Sigmoid colon (tissue), 7 donors: ENCODE measurements at places on chromosomes 5 and 9. TPM values are rescaled to one million over a fixed set of nuclear protein-coding genes. Genes with fewer than 3 reads are reported as not detected.
A peak's percentile ranks its signal among the peaks of the same experiment; 100 is the strongest.

DNA sequence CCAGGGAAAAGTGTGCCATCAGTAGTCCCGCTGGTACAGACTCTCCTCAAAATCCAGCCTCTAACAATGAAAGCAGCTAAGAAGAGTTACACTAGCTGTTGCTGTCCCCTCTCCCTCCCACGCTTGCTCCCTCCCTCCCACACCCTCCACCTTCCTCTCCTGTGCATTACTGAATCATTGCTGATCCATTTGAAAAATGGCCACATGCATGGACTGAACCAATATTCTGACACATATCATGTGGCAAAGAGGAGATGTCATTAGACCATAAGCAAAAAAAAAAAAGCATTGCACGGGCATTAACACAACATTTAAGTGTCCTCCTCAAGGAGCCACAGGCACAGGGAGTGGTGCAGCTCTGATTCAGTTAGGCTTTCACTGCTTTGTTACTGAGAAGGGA is 37.9 kb downstream of the LHFPL2 start:
- DNase-seq: no peak

DNA sequence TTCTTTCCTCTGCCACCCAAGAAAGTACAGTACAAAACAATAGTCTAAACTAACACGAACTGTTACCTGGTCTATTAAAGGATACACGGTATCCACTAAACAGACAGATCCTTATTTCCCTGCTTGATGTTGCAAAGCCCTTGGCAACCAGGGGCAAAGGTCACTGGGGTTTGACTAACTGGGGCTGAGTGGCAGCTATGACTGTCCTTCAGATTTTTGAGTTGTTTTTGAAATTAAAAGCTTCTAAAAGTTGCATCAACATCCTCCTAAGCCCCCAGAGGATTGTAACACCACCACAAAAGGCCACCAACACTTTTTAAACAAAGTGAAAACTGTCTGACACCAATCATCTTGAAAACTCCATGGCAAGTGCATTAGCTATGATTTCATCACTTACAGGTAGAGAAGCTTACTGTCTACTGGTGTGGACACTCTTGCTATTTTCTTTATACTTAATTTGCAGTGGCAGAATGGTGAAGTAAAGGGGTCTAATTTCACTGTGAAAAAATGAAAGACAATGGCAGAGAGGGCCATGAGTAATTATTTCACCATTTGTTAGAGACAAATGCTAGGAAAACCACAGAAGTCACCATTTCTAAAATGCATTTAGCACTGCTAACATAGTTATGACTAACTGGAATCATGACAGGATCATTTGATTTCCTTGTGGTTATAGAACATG is 292.4 kb downstream of the EFNA5 start:
- DNase-seq: no peak

- no peak for DNase-seq
Measured at GRCh38 chr5:912280-913091, 19.8 kb downstream of the TRIP13 start.

DNA sequence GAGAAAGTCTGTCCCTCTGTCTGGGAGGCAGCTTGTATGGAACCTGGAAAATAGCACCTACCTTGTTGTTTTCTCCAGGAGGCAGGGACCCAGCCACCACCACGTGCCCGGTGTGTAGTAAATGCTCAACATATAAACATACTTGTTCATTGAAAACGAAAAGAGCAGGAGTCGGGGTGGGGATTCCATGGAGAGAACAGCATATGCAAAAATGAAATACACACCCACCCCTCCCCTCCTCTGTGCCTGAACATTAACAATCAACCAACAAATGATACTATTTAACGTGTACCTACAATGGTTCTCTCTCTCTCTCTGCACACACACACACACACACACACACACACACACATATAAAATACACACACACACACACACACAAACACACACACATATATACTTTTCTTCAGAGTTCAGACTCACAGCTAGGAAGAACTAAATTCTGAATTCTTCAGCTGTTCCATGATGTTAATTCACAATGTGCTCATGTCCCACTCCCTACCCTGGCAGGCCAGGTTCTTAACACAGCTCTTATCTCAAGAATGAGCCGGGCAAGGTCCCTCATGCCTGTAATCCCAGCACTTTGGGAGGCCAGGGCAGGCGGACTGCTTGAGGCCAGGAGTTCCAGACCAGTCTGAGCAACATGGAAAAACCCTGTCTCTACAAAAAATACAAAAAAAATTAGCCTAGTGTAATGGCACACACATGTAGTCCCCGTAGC is 16.3 kb upstream of the DENND1A start:
- no peak for DNase-seq

DNA sequence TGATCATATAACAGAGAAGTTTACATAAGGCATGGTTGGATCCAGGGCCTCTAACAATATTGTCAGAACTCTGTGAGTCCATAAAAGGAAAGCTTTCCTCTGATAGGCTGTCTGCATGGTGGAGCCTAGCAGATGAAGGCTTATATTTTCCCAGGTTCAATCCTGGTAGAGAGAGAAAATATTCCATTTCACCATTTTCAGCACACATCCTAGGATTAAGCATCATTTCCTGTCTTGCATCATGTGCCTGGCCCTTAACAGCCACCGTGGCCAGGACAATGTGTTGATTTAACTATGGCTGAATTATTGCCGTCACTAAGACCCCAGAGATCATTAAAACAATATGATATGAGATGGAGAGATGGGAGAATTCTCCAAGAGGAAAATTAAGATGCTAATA is 90.9 kb upstream of the GRIA1 start:
- DNase-seq: no peak

GRCh38 chr5:124310453-124310852 is 436.0 kb downstream of the ZNF608 start:
- DNase-seq: no peak

DNA sequence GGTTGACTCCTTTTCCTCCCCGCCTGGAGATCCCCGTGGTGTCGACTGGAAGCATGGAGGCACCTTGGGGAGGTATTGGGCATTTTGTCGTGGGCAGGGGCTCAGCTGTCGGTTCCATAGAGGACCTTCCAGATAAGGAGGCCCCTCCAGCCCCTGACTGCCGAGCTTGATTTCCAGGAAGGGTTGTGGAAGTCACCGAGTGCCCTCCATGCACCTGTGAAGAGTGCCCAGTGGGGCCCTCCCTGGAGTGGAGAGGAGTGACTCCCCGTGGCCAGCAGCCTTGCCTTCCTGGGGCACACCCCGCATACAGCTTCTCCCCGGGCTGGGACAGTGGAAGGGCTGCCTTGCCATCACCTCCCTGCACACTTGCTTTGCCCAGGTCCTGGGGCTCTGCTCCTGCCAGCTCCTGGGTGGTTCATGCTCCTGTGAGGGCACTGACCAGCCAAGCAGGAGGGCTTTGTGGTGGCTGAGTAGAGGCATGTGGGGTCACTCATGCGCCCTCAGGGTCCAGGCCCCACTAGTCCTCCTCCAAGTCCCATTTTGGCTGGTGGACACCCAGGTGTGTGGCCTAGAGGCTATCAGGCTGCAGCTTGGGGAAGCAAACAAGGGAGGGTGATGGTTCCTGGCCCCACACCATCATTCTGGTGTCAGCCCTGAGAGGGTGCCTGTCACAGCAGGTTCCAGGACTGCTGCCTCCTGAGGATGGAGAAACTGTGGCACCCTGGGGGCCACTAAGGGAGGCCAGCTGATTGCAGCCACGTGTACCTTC is 133.0 kb downstream of the WNK2 start:
- DNase-seq: peak; percentile 49

- no peak for DNase-seq
Measured at GRCh38 chr9:92517046-92517445, 18.7 kb downstream of the ECM2 start.

- no peak for DNase-seq
Measured at GRCh38 chr5:135541807-135542502, 6.2 kb upstream of the NEUROG1 start.

GRCh38 chr9:114677418-114677817 is 4.6 kb downstream of the TEX48 start:
- peak; percentile 79 for DNase-seq

GRCh38 chr5:89045216-89045615 is 162.2 kb upstream of the MEF2C start:
- no peak for DNase-seq

DNA sequence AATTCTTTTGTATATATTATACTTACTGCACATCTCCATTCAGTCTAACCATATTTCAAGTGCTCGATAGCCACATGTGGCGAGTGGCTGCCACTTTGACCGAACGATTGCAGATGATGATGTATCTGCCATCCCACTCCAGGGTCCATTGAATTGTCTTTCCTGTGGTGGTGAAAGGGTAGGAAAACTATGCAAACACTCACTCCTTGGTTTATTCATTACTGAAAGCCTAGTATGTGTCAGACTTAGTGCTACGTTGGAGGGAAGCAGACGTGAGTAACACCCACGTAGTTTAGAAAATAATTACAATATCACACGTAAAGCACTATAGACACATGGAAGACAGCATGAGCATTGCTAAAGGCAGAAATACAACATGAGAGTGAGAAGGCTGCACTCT is 353.7 kb downstream of the CSNK1G3 start:
- DNase-seq: no peak

DNA sequence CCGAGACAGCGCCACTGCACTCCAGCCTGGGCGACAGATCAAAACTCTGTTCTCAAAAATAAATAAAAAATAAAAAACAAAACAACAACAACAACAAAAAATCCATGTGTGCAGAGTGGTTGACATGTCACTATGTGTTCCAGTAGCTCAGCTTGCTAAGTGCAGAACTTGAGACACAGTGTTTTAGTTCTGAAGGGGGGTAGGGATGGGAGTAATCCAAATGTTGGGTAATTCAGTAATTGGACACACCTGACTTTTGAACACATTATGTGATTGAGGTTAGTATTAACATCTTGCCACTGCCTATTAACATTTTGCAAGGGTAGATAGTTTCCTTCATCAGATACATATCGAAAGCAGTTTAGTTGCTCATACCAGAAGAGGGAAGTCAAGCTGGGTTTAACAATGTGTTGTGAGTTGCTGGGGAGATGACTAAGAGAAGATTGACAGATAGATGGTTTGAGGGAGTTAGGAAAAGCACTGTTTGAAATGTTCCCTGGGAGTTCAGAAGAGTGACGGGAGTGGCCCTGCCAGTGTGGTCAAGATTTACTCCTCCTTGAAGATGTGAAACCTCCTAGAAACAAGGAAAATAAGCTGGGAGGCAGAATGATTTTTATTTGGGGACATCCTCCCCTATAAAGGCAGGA is 928 bp downstream of the HACD4 start:
- no peak for DNase-seq

DNA sequence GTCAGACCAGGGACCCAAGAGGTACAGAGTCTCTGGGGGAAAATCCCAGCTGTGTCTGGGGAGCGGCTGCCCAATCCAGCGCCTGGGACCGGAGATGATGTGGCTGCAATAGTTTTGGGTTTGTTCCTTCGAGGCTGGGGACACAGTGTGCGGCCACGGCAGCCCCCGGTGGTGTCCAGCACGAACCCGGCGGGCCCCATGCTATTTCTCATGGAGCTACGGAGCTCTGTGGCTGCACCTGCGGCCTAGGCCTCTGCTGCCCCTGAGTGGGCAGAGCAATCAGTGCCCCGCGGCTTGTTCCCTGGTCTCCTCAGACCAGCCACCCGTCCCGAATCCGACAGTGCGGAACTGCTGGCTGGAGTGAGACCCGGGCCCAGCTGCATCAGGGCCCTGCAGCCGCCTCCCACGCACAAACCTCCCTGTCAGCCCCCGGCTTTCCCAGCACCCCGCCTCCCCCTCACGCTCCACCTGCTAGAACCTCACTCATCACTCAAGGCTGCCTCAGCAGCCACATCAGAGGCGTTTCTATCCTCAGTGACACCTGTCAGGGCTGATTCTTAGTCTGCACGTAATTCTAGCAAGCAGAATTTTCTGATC is 29.0 kb downstream of the SARDH start:
- DNase-seq: peak; percentile 49

DNA sequence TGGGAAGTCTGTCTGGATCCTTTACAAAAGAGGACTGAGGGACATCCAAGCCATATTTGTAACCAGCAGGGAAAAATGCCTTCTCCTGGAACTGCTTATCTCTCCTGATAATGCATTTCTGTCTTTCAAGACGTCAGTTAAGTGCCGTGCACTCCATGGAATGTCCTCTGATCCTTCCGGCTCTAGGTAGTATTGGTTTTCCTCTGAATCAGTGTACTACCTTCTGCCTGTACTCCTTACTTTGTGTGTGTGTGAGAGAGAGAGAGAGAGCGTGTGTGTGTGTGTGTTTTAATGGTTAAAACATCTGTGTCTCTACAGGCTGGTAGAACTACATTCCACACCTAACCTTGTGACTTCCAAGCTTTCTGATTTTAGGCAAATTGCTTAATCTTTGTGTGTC is 89.9 kb downstream of the PIP5K1B start:
- DNase-seq: no peak

GRCh38 chr5:29380029-29380428 is 1813.5 kb upstream of the CDH6 start:
- no peak for DNase-seq

GRCh38 chr5:69099302-69099701 is 5.5 kb downstream of the SLC30A5 start:
- no peak for DNase-seq

DNA sequence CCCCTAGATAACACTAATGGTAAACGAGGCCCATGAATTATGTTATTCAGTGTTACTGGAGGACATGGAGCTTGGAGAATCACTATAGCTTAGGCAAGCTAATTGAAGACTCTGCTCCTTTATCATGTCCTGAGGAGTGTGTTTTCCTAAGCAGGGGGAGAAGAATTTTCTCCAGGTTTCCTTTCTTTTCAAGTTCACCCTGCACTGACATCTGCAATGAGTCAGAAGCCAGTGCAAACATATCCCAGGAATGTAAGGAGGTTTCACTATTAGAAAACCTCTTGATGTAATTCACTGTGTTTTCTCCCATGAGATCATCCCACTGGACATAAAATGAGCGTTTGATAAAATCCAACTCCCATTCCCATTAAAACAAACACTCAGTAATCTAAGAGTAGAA is 75.6 kb downstream of the DMRT2 start:
- DNase-seq: no peak

DNA sequence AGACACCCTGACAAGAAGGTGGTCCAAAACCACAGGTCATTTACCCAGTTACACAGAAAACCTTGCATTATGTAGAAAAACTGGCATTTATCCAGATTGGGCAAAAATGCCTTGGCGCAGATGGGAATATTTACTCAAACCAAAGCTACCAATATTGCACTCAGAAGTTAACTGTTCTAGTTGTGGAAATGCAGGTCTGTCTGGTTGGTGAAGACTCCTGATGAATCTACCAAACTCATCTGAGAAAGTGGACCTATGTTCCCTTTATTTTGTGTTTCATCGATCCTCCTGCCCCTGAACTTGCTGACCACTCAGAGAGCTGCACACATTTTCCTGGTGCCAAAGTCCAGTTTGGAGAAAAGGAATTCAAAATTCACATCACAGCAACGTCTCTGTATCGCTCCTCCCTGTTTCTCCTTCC is 85.2 kb upstream of the ALDH1A1 start:
- no peak for DNase-seq

GRCh38 chr5:175381130-175381529 is 62.9 kb downstream of the DRD1 start:
- no peak for DNase-seq

PCDHB4 gene
- total RNA-seq: 3.9 TPM

RNF183 gene
- not detected for total RNA-seq

GALNT10 gene
- total RNA-seq: 35.2 TPM

RASGEF1C gene
- 4.2 TPM for total RNA-seq

PCDHGC4 gene
- 8.6 TPM for total RNA-seq

FAM153A gene
- 0.27 TPM for total RNA-seq

TMEM38B gene
- 17.3 TPM for total RNA-seq

MARVELD2 gene
- total RNA-seq: 0.36 TPM
